ENCODE measurements at places on chromosomes 12 and 14.

DNA sequence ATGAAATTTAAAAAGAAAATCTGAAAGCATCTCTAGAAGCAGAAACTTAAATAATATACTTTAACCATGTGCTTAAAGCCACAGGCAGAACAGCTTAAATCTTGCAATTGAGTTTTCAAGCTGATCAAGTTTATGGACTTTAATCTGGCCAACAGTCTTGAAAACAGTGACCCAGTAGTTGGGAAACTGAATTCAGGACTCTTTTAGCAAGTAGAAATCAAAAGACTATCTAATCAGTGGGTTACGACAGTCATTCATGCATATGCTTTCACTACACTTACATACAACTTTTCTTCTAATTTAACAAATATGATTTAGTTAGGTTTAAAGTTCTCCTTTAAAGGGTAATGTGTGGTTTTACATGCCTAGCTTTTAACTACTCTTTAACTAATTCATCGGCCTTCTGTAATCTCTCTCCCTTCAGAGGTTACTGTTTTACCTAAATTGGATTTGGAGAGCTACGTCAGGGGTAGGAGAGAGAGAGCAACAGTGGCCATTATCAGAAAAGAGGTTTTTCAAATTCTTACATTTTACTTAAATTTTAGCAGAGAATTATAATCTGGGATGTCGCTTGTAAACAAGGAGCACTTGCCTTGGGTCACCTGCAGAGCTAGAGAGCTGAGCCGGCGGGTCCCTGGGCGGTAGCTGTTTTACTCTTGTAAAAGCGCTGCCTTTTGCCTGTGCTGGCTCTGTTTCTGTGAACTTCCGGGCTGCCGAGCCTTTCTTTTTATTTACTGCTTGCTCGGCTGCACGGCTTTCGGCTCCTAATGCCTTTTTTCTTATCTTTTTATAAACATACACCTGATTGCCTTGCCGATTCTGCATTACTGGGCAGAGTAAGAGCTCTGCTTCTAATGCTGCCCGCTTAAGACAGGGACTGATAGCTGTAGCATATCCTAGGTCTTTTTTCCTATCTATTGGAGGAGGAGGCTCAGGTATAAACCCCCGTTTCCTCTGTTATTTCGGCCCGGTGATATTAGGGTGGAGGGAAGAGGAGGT, 17.4 kb upstream of the LYZ start:
- peak; percentile 67 for DNase-seq

DNA sequence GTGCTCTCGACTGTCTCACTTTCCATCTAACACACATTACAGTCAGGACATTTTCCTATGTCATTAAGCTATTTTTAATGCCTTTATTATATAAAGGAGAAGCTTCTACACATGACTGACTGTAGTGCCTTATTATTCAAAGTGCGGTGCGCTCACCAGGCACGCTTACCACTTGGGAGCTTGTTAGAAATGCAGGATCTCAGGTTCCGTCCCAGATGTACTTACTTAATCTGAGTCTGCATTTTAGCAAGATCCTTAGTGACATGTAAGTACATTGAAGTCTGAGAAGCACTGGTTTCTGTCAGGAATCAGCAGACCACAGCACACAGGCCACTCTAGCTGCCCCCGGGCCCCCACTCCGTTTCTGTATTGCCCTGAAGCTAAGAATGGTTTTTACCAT, 44.7 kb upstream of the MDM1 start:
- no peak for DNase-seq

DNA sequence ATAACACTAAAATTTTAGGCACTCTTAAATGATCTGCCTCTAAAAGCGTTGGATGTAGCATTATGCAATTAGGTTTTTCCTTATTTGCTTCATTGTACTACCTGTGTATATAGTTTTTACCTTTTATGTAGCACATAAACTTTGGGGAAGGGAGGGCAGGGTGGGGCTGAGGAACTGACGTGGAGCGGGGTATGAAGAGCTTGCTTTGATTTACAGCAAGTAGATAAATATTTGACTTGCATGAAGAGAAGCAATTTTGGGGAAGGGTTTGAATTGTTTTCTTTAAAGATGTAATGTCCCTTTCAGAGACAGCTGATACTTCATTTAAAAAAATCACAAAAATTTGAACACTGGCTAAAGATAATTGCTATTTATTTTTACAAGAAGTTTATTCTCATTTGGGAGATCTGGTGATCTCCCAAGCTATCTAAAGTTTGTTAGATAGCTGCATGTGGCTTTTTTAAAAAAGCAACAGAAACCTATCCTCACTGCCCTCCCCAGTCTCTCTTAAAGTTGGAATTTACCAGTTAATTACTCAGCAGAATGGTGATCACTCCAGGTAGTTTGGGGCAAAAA, 4.1 kb downstream of the CDKN1B start:
- DNase-seq: no peak

GRCh38 chr12:11853126-11853525, 203.7 kb downstream of the ETV6 start:
- DNase-seq: no peak

GRCh38 chr14:68922201-68922621, 56.9 kb downstream of the ACTN1 start:
- DNase-seq: no peak

DNA sequence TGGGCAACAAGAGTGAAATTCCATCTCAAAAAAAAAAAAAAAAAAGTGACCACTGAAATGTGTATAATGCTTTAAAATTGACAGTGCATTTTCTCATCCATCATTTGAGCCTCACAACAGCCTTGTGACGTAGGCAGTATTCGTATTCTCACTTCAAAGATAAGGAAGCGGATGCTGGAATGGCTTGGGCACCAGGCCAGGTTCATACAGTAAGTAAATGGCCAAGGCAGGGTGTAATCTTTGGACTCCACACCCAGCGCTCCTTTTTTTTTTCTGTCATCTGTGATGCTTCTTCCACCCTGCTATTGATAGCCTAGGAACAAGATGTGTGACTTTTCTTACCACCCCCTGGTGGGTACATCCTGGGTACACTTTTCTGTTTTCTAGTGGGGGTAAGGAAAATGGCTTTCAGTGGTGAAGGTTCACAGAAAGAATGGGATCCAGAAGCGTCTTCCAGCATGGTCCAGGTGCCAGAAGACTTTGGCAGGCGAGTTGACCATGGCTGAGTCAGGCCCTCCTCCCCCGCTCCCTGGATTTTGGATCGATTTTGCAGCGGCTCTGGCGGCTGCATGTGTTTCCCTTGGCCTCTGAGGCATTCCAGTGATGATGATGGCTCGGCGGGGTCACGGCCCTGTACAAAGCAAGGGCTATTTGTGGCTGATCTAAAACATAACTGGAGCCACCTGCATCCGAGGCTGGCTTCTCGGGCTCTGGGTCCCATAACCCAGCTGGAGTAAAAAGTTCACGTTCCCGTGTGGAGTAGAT, 110.6 kb downstream of the CACNA1C start:
- no peak for DNase-seq

DNA sequence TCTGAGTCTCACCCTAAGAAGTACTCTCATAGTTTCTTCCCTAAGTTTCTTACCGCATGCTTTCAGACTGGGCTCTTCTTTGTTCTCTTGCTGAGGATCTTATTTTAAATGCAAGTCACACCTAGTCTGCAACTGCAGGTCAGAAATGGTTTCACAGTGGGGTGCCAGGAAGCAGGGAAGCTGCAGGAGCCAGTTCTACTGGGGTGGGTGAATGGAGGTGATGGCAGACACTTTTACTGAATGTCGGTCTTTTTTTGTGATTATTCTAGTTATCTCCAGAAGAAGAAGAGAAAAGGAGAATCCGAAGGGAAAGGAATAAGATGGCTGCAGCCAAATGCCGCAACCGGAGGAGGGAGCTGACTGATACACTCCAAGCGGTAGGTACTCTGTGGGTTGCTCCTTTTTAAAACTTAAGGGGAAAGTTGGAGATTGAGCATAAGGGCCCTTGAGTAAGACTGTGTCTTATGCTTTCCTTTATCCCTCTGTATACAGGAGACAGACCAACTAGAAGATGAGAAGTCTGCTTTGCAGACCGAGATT, 1.7 kb downstream of the FOS start:
- DNase-seq: no peak

- DNase-seq: no peak
These were observed 13.8 kb downstream of the MGP start for GRCh38 chr12:14871886-14872285.

DNA sequence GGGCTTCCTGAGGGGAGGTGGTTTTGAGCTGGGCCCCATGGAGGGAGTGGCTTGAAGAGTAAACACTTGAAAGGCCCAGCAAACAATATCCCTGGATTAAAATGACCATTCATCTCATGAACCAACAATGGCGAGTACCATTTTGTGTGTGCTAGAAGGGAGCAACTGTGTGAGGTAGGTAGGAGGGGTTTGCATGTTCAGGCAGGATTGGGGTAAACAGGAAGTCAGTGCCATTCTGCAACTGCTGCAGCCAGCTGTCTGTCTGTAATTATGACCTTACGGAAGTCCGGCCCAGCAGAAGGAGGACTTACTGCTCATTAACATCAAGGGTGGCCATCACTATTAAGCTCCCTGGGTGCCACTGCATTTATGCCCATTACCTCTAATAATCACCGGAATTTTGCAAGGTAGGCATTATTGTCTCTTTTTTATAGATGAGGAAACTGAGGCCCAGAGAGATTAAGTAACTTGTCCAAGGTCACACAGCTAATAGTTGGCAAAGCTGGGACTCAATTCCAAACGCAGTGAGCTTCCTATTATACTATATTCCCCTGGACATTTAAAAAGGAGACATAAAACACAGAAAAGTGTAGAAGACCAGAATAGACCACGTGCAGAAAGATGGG, 16.6 kb upstream of the IFI27L2 start:
- DNase-seq: no peak

- no peak for DNase-seq
These were observed 7.1 kb downstream of the ETFRF1 start for GRCh38 chr12:25202137-25202536.

DNA sequence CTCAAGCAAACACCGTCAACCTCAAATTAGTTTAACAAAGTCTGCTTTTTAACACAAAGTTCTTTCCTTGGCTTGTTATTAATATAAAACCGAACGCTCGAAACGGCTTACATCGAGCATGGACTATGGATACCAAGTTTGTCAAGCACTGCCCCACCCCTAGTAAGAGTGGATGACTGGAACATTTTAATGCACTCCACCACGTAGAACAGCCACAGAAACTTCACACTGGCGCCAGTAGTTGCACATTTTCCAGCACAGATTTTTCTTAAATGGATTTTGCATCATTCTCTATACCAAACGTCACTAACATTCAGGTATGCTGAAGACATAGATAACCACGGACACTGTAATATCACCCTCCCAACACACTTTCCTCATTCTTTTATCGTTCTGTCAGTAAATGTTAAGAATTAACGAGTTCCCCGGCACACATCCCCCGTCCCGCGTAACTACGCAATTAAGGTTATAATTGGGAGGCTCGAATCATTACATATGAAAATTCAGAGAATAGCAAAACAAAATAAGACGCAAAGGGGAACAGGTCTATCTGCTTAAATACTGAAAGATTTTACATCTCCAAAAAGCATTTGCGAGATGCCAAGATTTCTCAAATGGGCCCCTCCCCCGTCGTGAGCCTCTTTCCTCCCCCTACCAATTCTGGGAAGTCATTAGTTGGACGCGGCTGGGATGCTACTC, 990 bp downstream of the FERMT2 start:
- no peak for DNase-seq

DNA sequence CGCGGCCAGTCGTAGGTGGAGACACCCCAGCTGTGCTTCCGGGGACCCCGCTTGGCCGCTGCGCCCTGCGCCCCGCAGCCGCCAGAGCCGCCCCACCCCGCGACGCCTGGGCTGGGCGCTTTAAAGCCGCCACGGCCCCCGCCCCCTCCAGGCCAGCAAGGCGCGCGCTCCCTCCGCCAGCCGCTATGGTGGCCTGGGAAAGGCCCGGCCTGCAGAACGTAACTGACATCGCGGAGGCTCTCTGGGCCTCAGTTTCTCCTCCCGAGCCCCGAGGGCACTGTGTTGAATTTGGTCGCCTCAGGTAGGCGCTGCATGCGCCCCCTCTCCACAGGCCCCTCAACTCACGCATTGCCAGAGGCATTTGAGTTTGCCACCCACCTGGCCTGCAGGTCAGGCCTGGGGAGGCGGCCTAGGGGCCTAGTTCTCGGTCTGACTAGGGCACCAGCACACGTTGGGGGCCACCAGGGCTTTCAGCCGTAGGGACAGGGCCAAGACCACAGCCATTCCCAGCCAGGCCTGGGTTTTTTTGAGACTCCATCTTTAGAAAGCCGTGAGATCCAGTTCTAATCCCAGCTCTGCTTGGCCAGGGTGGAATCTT, at the start of gene NGB:
TSS of gene NGB (minus strand) at position 94 of the 598 bp plus-strand sequence. CDS start 269 bp downstream, outside the sequence.
- DNase-seq: no peak

- DNase-seq: no peak
These were observed 3.0 kb downstream of the SETD1B start for GRCh38 chr12:121806546-121807423.

GRCh38 chr14:50101417-50101816, 15.0 kb downstream of the VCPKMT start:
- no peak for DNase-seq

- DNase-seq: no peak
These were observed 200.3 kb upstream of the NPAS3 start for GRCh38 chr14:32738206-32738871.

GRCh38 chr14:28831126-28831525, 64.5 kb downstream of the FOXG1 start:
- no peak for DNase-seq
